IPS-NIHi11 (cell line): ENCODE measurements at places on chromosomes 2 and 18.
A peak's percentile ranks its signal among the peaks of the same experiment; 100 is the strongest.

- DNase-seq = no peak
Observed at GRCh38 chr2:56053679-56054078, 130.1 kb upstream of the EFEMP1 start.

- DNase-seq = no peak
Observed at GRCh38 chr2:127170452-127171197, 49.5 kb downstream of the CYP27C1 start.

GRCh38 chr18:62763101-62763521 is 47.8 kb downstream of the PHLPP1 start:
- peak; percentile 44 for DNase-seq

GRCh38 chr2:201130524-201131186 is 14.7 kb downstream of the CFLAR start:
- DNase-seq = no peak

DNA sequence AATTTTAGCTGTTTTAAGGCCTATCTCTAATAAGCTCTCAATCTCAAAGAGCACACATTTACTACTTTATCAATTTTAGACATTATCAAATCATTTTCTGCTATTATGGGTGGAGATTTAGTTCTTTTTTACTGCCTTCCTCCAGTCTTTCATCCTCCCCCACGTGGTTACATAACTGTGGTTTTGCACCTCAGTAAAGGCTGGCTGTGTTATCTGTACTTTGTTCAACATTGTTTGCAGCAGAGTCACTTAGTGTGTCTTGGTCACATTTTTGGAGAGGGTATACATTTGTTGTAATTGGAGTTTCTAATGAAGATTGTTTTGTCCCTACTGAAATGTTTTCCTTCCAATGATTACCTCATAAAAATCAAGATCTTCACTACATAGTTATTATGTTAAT is 549.6 kb upstream of the CELF4 start:
- no peak for DNase-seq

DNA sequence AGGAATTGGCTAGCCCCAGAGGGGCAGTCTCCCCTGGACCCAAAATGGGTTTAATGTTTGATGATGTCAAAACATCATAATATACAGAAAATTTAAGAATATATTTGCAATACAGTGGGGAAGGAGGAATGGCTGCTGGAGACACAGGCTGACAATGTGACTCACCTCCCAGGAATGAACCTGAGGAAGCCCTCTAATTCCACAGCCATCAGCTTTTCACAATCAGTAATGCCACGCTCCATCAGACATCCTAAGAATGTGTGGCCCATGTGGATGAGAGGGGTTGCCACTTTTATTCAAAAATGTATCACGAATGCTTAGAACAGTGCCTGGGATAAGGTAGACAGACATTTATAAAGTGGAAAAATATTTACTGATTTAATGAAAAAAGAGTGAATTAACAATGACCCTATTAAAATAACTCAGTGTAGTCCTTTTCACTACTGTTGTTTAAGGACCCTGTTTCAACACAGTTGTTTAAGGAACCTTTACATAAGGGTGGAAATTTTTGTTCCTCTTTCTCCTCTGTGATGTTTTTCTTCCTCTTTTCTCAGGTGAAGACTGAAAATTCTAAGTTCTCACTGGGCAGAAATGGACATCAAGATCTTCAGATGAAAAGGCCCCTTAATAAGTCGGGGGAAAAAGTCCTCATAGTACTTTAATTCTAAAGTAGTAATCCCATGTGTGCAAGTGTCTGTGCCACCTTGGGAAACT is 17.5 kb upstream of the TMEM163 start:
- DNase-seq = peak; percentile 21

- DNase-seq = no peak
Observed at GRCh38 chr2:20322527-20323300, 27.9 kb downstream of the PUM2 start.

GRCh38 chr2:27973592-27973991 is 83.1 kb downstream of the BABAM2 start:
- no peak for DNase-seq

DNA sequence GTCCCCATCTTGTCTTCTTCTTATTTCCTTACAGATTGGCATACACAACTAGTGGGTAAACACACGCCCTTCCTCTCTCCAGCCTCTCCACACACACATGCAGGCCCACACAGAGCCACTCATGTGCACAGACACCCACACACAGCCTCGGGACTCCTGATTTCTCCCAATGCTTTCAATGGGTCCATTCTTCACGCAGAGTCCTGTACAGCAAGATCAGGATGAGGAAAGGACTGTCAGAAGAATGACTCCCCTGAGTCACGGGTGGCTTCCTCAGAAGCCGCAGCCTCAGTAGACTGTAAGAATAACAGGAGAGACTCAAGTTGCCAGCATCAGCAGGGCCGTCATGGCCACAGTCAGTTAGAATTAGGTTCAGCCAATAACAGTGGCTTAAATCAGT is 109.1 kb upstream of the GLI2 start:
- no peak for DNase-seq

DNA sequence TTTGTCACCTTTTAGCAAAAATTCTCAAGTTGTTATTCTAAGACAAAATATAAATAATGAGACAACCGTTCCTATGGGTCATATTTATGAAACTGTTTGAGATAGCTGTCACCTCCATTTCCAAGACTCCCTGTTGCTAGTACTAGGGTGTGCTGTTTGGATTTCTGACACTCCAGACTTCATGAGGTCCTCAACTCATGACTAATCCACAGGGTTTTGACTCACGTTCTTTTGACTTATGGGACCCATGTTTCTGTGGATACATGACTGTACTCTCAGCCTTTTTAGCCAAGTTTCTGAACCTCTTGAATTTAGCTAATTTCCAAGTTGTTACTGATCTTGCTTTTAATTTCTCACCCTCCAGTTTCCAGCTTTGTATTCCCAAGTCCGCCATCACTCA is 178.7 kb upstream of the FAM98A start:
- DNase-seq = no peak

DNA sequence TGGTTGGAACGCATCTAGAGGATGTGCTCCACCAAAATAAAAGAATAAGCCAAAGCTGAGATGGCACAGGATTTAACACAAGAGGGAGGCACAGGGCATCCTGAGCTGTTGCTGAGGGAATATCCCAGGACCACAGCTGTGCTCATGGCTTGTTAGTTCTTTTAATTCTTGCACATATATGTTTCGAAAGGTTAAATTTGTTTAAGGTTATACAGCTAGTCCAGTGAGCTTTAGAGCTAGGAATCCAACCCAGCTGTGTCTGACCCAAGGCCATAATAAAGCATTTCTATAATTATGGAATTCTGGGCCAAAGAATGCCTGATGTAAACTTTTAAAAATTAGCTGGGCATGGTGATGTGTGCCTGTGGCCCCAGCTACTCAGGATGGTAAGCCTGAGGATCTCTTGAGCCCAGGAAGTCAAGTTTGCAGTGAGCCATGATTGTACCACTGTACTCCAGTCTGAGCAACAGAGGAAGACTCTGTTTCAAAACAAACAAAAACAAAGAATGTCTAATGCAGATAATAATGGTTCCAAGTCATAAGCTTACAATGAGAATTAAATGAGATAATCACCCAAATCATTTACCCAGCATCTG is 66.4 kb upstream of the CCBE1 start:
- no peak for DNase-seq
